ENCODE measurements at places on chromosomes 16 and 17.
A peak's percentile ranks its signal among the peaks of the same experiment; 100 is the strongest.

GRCh38 chr17:40551091-40551878 lies 14.0 kb downstream of the CCR7 start:
- peak; percentile 38 for DNase-seq

DNA sequence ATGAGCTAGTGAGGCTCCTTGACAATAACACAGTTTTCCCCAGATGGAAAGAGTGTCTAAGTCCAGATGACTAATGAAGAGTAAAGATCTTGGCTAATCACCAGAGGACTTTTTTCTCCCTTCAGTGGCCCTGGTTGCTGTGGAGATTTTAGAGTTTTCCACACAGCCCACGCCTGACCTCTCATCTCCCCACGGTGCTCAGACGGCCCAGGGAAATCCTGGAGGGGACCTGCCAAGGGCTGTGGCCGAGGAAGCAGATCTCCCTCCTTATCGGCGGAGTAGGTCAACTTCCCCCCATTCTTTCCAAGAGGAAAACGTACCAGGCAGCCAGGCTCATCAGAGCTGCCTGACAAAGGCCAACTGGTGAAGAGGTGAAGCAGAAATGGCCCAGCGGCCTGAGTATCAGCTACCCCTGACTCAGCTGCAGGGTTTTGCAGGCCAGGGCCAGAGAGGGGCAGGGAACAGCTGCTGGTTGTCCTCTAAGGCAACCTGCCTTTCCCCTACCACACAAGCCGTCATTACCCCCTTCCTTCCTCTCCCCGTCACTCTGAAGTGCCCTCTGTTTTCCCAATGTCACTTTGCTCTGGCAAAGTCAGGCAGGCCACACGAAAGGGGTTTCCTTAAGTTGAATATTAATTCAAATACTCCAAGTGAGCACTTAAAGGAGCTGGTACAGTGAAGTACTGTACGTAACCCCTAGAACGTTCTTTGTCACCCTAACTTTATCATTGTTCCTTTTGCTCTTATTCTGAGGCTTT lies 140.2 kb upstream of the ADAMTS18 start:
- DNase-seq: no peak

DNA sequence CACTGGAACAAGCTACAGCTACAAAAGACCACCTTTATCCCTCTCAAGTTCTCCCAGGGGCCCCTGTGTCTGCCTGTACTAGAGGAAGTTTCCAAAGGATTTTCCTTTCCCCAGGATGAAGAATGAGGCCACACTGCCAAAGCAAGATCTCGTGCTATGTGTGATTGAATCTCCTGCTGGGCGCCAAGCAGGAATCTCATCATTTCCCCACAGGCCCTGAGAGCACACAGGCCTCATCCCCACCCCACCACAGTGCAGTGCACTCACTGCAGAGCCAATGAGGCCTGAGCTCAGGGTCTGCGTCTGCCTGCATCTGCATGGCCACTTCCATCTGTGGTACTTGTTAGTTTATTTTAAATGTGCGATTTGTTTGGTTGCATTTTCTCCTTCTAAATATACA lies 387.4 kb upstream of the ASIC2 start:
- DNase-seq: no peak

- no peak for DNase-seq
Measured at GRCh38 chr17:63652106-63652505, 29.9 kb downstream of the MAP3K3 start.

DNA sequence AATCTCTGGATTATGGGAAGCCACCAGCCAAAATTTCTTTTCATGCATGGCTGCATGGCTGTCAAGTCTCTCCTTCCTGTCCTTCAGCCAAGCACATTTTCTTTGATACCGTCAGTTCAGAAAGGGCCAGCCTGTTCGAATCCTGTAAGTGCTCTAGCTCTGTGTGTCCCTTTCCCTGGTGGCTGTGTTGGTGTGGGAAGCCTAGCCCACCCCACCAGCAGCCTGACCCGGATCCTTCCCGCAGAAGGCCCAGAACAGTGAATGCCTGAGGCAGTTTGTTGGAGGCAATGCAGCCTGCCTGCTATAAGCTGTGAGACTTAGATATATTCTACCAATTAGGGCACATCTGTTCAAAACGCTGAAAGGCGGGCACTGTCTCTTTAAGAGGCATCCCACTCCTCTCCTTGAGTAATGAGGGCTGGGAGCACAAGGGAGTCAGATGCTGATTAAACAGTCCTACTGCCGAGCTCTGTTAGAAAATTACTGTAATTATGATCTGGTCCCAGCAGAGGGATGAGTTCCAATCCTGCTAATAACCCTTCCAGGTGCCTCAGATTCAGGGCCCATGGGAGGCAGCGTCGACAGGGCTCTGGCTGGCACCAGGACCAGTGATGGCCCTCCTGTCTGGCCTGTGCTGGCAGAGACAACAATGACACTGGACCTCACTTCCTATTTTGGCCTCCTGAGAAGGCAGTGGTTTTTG lies 18.4 kb downstream of the SNX11 start:
- DNase-seq: no peak

- DNase-seq: no peak
Measured at GRCh38 chr16:19301931-19302330, 16.4 kb downstream of the CLEC19A start.

DNA sequence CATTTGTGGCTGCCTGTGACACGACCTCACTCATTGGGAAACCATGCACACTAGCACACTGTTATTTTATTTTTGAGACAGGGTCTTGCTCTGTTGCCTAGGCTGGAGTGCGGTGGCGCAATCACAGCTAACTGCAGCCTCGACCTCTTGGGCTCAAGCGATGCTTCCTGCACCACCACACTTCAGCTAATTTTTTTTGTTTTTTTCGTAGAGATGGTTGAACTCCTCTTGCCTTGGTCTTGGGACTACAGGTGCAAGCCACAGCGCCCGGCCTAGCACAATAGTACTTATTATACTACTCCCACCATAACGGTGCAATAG lies 2.8 kb upstream of the NPTX1 start:
- DNase-seq: no peak

DNA sequence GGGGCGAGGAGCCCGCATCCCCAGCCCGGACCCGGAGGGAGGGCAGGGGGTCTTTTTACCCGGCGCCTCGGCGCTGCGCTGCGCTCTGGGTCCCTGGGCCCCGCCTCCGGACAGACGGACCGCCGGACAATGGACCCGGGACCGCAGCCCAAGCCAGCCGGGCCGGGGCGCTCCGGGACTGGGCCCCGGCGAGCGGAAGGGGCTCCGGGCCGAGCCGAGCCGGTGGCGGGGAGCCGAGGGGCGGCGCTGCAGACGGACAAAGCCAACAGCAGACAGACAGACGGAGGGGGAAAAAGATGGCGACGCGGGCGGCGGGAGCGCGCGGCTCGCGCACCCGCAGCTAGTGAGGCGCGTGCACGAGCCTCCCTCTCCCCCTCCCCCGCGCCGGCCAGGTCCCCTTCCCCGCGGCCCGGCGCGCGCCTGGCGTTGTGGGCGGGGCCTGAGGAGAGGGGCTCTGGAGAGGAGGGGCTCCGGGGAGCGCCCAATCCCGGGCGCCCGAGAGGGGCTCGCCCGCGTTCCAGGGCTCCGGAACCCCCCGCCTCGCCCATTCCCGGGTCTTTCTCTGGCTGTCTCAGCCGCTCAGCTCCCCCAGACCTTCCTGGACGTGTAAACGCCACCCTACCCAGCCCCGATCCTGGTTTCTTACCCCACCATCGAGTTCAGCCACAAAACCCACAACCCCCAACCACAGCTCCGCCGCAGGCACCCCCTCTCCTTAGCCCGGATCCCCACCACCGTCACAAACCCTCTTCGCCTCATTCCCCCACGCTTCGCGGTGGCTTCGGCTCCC lies at the start of gene ZNF821:
Gene ZNF821 (minus strand): TSS at position 334 of the 790 bp plus-strand sequence. CDS start 4,236 bp downstream, outside the sequence.
- DNase-seq: peak; percentile 40

GRCh38 chr17:27754549-27754948 lies 45.8 kb downstream of the NOS2 start:
- DNase-seq: no peak

DNA sequence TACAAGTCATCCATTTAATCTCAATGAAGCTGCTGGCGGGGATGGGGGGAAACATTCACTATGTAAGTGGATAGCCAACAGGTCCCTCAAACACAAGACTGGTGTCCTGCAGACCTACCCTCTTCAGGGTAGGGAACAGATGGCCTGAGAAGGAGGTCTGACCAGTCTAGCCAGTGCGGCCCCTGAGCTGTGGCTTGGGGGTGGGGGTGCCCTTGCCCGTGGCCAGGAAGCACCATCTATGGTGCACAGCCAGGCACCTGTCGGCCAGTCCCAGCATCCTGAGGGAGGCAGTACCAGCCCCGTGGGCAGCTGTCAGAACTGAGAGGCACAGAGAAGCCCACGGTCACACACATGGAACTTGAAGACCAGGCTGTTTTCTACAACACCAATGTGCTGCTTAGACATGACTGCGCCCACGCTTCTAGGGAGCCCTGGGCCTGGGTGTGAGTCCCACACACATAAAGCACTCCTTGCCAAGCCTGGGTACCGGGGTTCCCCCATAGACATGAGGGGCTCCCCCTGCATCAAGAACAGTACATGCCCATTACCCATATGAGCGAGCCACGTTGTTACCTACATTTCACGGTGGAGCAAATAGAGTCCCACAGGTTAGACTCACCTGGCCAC lies 40.9 kb downstream of the RMI2 start:
- DNase-seq: no peak

GRCh38 chr17:39735882-39736281 lies 1.9 kb upstream of the GRB7 start:
- no peak for DNase-seq

DNA sequence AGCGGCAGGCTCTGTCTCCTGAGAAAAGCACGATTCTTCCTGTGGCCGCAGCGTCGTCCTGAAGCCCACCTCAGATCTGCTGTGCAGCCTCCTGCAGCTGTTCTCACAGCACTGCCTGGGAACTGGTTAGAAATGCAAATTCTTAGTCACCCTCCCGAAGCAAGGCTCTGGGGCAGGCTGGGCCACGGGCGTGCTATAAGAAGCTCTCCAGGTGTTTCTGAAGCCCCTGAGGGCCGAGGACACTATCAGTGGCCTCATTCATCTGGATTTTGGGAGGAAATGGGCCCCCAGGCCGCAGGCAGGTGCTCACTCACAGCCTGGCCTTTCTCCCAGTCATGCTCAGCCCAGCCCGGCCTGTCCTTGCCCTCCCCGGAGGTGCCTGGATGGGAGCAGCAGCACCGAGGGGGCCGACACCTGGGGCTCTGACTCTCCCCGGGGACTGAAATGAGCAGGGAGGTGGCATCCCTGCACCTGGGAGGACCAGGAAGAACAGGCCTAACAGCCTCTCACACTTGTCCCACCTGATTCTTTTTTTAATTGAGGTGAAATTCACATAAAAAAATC lies 10.4 kb upstream of the NLRC3 start:
- no peak for DNase-seq

- no peak for DNase-seq
Measured at GRCh38 chr16:70576431-70577255, 53.0 kb downstream of the SF3B3 start.

DNA sequence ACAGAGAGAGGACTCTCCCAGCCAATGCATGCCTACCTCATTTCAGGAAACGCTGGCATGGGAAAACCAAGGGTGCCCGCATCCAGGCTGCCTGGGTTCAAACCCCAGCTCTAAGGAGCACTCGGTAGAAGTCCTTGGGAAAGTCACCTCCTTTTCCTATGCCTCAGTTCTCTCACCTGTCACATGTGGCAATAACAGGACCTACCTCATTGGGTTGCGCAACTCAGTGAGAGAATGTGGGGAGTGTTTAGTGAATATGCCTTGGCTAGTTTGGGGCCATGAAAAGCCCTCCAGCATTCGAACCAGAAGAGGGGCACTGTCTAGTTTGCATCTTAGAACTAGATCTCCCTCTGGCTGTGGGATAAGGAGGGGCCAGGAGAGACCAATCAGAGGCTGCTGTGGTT lies 9.0 kb upstream of the NXPH3 start:
- DNase-seq: no peak

- no peak for DNase-seq
Measured at GRCh38 chr17:29179232-29180033, 765 bp downstream of the MYO18A start.

DNA sequence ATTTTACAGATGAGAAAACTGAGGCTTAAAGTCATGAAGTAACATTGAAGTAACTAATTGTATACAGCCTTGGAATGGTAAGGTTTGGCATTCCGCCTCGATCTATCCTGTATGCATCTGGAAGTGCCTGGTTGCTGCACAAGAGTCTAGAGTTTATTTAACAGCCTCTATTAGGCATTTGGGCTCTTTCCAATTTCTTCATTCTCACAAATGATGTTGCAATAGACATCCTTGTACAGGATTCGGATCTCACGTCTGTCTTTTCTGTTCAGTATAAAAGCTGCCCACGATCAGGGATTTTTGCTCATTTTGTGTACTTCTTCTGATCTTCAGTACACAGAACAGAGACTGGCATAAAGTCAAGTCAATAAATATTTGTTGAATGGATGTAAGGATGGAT lies 100.5 kb downstream of the AIPL1 start:
- no peak for DNase-seq

GRCh38 chr17:55434721-55435120 lies 13.1 kb upstream of the MMD start:
- DNase-seq: no peak

- DNase-seq: no peak
Measured at GRCh38 chr17:4895657-4896331, 3.5 kb upstream of the C17orf107 start.

GRCh38 chr16:85543536-85543935 lies 69.6 kb upstream of the GSE1 start:
- DNase-seq: no peak

- DNase-seq: no peak
Measured at GRCh38 chr16:55615071-55615470, 40.7 kb upstream of the SLC6A2 start.

GRCh38 chr16:55043499-55043898 lies 112.8 kb downstream of the IRX5 start:
- no peak for DNase-seq

DNA sequence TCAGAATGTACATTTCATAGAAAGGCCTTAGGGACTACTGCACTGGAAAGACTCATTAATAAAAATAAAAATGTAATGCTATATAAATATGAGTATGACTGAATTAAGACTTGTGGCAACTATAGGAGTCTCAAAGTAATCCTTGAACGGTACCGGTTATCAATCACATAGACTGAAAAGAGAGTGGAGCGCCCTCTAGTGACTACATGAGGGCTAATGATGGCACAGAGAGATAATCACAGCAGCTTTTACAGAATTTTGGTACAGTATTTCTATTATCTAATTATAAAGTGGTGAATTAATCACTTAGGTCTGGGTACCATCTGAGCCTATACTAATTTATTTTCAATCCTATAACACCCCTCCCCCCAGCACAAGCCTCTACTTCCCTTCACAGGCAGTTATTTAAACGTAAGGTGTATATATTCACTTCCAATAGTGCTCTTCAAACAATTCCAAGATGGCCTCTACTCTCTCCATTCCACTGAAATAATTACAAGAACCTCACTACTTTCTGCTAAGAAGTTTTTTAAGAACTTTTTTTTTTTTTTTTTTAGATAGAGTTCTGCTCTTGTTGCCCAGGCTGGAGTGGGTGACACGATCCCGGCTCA lies 40.7 kb upstream of the ANKFY1 start:
- DNase-seq: peak; percentile 14

Measured in T1000 (cell line).